ENCODE measurements at places on chromosomes 11 and 22.

DNA sequence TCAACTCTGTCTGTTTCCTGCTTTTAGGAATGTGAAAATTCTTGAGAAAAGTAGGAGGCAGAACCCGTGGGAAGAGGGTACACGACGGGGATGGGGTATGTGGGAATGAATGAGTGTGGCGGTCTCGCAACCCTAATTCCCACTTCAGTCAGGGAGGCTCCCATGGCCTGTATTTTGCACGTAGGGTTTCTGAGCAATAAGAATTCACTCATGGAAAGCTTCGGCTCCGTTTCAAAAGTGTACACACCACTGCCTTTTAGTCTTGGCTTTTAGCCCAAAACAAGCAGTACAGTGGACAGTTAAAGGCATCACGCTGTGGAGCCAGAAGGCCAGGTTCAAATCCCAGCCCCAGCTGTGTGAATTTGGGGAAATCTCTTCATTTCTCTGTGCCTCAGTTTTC lies 116.7 kb downstream of the MN1 start:
- DNase-seq, result no peak

DNA sequence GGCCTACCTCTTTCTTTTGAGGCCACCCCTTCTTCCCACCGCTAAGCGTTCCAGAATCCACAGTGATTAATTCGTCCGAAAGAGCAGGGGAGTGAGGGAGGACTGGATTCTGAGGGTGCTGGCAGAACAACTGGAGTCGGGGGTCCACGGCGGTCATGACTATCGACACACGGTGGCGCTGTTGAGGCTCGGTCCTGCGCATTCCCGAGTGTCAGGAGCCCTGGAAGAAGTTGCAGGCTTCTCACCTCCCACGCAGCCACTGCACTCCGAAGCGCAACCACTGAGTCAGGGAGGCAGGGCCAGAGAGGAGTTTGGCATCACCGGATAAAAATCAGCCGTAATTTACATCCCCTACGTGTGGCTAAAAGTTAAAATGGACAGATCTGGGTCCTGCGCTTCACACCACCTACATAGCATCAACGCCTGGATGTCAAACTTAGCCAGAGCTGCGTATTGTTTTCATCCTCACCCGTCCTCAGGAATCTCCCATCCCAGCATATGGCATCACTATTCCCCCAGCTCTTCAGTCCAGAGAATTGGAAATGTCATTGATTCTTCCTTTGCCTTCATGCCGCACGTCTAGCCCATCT lies 10.7 kb upstream of the CTSF start:
- peak; percentile 70 for DNase-seq

DNA sequence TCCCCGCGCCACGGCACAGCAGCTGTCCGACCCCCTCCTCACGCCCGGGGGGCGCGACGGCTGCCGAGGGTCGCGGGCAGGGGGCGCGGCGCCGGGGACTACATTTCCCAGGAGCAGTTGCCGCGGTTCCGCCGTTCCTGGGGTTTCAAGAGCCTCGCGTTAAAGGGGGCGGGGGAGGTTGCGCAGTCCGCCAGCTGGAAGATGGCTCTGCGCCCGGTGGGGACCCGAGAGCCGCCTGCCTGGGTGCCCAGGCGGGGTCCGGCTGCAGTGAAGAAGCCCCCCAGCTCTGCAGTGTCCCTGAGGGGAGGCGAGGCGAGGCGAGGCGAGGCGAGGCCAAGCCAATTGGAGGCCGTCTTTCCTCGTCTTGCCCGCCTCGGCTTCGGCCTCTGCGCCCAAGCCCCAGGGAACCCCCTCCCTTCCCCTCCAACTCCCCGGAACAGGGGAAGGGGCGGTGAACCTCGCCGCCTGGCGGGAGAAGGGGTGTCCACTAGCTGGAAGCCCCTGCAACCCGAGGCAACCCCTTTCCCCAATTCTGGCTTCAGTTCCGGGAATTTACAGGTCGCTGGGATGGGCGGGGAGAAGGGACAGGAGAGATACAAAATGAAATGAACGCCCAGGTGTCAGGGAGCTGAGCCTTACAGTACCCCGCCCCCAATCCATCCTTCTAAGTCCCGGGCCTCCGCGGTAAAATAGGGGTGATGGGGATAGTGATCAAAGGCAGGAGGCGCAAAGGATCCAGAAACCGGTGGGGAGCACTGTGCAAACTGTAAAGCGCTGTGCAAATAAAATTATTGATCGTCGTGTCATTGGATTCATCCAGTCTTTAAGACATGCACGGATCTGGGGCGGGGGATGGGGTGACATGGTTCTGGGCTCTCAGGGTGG lies 5.2 kb upstream of the GCAT start:
- peak; percentile 75 for DNase-seq

DNA sequence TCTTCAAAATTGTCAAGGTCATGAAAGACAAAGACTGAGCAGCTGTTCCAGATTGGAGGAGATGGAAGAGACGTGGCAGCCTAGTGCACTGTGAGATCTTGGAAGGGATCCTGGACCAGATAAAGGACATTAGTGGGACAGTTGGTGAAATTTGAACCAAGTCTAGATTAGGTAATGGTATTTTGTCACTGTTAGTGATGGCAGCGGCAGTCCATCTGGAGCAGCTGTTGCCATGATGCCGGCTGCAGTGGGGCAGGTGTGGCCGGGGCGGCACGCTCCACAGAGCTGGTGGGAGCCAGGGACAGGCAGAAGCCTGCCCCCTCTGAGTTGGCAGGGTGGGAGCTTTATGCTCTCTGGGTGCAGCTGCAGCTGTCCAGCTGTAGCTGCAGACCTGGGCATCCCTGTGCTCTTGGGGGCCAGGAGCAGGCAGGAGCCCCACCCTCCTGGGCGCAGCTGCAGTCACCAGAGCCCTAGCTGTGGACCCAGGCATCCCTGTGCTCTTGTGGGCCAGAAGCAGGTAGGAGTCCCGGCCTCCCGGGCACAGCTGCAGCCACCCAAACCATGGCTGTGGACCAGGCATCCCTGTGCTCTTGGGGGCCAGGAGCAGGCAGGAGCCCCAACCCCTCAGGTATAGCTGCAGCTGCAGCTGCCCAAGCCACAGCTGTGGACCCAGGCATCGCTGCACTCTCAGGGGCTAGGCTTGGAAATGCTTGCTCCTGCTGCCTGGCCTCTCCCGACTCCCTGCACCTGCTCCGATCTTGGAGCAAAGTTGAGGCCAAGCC lies 20.7 kb downstream of the DIXDC1 start:
- no peak for DNase-seq

DNA sequence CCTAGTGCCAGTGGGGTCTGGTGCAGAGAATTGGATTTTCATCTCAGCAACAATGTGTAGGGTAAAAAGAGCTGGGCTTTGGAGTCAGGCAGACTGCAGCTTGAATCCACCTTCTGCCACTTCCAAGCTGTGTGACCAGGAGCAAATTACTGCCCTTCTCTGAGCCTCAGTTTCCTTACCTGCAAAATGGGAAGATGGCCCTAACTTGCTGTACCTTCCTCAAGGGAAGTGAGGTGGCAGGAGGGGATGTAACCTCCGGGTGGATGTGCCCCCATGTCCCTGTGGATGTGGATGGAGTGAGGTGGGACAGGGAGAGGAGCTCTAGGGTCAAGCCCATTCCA lies 90.9 kb downstream of the CACNA1I start:
- DNase-seq, result no peak

DNA sequence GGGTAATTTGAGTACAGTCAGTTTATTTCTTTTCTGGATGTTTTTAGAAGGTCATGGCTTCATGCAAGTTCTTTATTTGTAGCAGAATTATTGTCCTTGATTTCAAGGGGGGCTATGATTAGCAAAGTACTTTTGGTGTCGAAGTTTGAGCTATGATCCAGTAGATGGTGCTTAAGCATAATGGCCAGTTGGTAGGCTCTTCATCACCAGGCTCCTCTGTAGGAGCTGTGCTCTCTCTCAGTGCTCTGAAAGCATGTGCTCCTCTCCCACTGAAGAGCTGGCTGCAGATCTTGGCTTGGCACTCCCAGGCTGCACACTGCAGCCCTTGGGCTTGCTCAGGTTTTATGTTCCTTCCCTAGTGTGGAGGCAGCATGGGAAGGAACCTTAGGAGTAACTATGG lies 852.7 kb downstream of the LUZP2 start:
- DNase-seq, result peak; percentile 28

- DNase-seq, result no peak
These were observed 109.1 kb upstream of the LMO1 start for GRCh38 chr11:8372641-8373381.

- DNase-seq, result no peak
These were observed 45.0 kb upstream of the SLC1A2 start for GRCh38 chr11:35464308-35464707.

DNA sequence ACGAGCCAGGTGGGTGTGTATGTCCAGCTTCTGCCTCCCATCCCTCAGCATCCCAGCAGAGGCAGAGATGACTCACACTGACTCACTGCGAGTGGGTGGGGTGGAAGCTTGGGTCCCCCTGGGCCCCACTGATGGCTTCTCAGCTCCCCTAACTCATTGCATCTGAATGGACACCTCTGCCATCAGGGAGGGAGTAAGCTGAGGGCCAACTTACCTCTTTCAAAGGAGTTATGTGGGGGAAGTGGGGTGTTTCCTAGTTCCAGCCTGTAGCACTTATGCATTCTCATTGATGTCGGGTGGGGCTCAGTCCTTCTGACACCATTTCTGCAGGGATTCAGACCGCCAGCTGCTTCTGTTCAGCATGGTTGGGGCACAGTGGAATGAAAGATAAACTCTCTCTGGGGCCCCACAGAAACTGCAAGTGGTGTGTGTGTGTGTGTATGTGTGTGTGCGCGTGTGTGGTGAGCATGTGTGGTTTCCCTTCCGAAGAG lies 1425.8 kb downstream of the TBC1D22A start:
- no peak for DNase-seq

- no peak for DNase-seq
These were observed 10.3 kb upstream of the BIK start for GRCh38 chr22:43100225-43100624.

GRCh38 chr22:29344137-29344536 lies 28.6 kb upstream of the RASL10A start:
- DNase-seq, result peak; percentile 37
